ENCODE measurements at places on chromosomes 3 and 15.

GRCh38 chr3:15964605-15965442, 167.0 kb upstream of the ANKRD28 start:
- no peak for DNase-seq

DNA sequence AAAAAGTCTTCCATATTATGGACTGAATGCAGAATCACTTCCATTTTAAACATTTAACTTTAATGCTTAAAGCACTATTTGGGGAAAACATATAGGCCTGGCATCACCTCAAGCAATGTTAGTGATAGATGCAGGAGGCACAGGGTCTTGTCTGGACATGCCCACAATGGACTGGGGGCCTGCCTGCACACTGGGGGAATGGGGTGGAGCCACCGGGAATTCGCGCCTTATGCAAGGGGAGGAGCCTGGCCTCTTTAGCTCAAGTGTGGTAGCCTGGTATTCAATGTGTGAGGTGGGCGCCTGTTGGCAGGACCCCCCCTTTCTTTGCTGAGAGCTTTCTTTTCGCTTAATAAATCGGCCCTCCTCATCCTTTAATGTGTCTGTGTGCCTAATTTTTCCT, 29.9 kb downstream of the ACKR4 start:
- DNase-seq: no peak

- DNase-seq: no peak
Measured at GRCh38 chr15:73956743-73957135, 30.5 kb downstream of the LOXL1 start.

DNA sequence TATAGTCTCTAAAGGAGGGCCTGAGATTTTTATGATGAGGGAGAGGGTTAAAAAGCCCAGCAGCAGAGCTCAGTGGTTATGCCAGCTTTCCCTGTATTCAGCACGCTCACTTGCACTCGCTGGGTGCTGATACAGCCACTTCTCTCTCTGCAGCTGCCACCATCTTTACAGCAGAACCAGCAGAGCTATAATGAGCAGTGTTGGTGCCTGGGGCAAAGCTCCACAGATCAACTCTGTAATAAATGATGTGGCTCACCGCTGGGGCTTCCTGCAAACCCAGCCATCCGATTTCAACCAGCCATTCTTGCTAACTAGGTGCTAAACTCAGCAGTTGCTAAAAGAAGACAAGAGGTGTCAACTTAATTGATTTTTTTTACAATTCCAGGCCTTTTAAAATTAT, 48.0 kb downstream of the ARNT2 start:
- no peak for DNase-seq

- no peak for DNase-seq
Measured at GRCh38 chr3:173221010-173221409, 80.0 kb upstream of the SPATA16 start.
